A673 (cell line): ENCODE measurements at places on chromosomes 6 and 20. TPM values are rescaled to one million over a fixed set of nuclear protein-coding genes. Genes with fewer than 3 reads are reported as not detected.
A peak's percentile ranks its signal among the peaks of the same experiment; 100 is the strongest.

GRCh38 chr6:33841070-33841469 lies 37.3 kb upstream of the MLN start:
- no peaks in the 10 kb centered on the region for H3K27me3 ChIP-seq
- peaks cover 36% of the 10 kb centered on the region for H3K4me1 ChIP-seq
- no peak overlapping the region for H3K4me3 ChIP-seq
- no peaks in the 10 kb centered on the region for H3K36me3 ChIP-seq

DNA sequence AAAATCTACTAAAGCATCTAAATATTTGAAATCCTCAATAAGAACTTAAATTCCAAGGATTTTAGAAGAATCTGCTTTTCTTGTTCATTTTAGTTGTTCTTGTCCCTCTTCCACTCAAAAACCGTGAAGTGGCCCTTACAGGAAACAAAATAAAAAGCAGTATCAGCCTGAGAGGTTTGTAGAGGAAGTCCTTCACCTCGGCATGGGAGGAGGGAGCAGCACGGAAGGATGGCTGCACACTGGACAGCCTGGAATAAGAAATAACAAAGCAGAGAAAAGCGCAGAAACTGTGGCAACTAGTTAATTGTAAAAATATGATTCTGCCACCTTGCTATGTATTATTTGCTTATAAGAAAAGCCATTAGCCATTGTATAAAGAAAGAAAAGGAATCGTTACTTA lies 46.1 kb downstream of the RALGAPA2 start:
- no peak overlapping the region for H3K4me3 ChIP-seq
- H3K27me3 ChIP-seq, result no peaks in the 10 kb centered on the region
- no peaks in the 10 kb centered on the region for H3K36me3 ChIP-seq
- peaks cover 28% of the 10 kb centered on the region for H3K4me1 ChIP-seq
- H3K27ac ChIP-seq, result peak overlapping the region; percentile 15
- peak; percentile 15 for DNase-seq

GRCh38 chr6:169988769-169989550 lies 237.5 kb downstream of the ERMARD start:
- DNase-seq, result no peak
- no peaks in the 10 kb centered on the region for H3K4me1 ChIP-seq
- H3K4me3 ChIP-seq, result no peak overlapping the region
- no peaks in the 10 kb centered on the region for H3K36me3 ChIP-seq
- H3K27me3 ChIP-seq, result no peaks in the 10 kb centered on the region
- no peak overlapping the region for H3K27ac ChIP-seq

- H3K27me3 ChIP-seq, result no peaks in the 10 kb centered on the region
- peak overlapping the region; percentile 60 for H3K27ac ChIP-seq
- peaks cover 17% of the 10 kb centered on the region for H3K4me1 ChIP-seq
Observed at GRCh38 chr6:18477301-18477941, 90.3 kb downstream of the RNF144B start.

GRCh38 chr20:1555952-1556351 lies 1.6 kb downstream of the SIRPD start:
- H3K36me3 ChIP-seq, result no peaks in the 10 kb centered on the region
- no peak for DNase-seq
- no peak overlapping the region for H3K4me3 ChIP-seq
- no peaks in the 10 kb centered on the region for H3K4me1 ChIP-seq
- peaks cover 5% of the 10 kb centered on the region for H3K27me3 ChIP-seq

DNA sequence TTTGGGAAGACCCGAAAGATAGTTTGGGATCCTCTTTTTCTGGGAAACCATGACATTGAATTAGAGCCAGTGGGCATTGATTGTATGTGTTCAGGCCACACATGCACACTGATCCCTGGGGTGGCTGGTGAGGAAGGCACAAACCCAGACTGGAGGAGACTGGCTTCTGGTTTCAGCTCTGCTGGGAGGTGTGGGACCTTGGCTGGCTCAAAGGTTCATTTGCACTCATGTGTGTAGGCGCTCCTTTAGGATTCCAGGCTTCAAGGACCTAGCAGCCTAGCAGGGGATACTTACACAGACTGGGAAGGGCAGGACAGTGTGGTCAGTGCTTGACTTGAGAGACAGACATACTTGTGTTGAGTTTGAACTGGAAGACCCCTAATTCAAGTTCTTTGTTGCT lies 7.2 kb downstream of the RIN2 start:
- peaks cover 34% of the 10 kb centered on the region for H3K4me1 ChIP-seq
- H3K27ac ChIP-seq, result no peak overlapping the region
- H3K4me3 ChIP-seq, result no peak overlapping the region
- DNase-seq, result no peak
- no peaks in the 10 kb centered on the region for H3K27me3 ChIP-seq

DNA sequence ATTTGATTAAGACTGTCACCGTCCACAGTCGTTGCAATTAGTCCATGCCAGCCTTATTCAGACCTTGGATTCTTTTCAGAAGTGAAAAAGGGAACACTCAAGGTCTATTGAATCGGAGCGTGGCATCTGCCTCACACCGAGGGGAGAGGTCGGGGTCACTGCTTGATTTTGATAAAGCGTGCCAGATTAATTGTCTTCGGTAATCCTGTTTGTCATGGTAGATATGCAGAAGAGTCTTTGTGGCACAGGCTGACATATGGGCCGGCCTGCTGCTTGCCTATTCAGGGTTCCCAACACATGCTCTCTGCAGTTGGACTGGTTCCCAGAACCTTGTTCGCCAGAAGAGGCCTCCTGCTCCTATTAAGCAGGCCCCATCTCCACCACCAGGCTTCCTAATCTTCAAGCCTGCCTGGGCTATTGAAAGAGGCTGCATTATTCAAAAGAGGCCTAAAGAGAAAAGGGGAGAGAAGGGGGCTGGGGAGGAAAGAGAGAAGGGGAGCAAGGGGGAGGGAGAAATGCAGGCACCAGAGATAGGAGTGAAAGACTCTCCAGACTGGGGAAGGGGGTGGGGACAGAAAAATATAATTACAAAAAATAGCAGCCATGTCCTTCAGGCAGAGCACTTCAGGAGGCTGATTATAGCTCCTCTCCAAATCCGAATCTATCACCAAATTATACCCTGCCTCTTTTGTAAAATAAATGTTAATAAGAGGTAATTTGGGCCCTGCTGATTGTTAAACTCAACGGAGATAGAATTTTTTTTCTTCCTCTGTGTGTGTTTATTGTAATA lies 611.3 kb downstream of the HDGFL1 start:
- H3K36me3 ChIP-seq, result no peaks in the 10 kb centered on the region
- H3K27ac ChIP-seq, result peak overlapping the region; percentile 78
- DNase-seq, result peak; percentile 98
- H3K4me1 ChIP-seq, result peaks cover 39% of the 10 kb centered on the region
- H3K27me3 ChIP-seq, result no peaks in the 10 kb centered on the region

GRCh38 chr6:35973670-35974222 lies 50.7 kb downstream of the SLC26A8 start:
- H3K27me3 ChIP-seq, result no peaks in the 10 kb centered on the region
- H3K4me3 ChIP-seq, result no peak overlapping the region

The FABP7 gene
- total RNA-seq, result 1.2 and 1.4 TPM in 2 replicates

The BTN1A1 gene
- total RNA-seq, result not detected in 2 replicates

The KCNB1 gene
- 0.81 TPM in 1 of 2 replicates, not detected in the other for total RNA-seq
